Tibial artery (tissue), 4 donors: ENCODE measurements at places on chromosomes 3 and 15.
A peak's percentile ranks its signal among the peaks of the same experiment; 100 is the strongest.

GRCh38 chr3:42110631-42111030 is 19.5 kb downstream of the TRAK1 start:
- peak; percentile 31 for DNase-seq

GRCh38 chr15:27401471-27401870 is 430.5 kb downstream of the GABRG3 start:
- no peak for DNase-seq

- DNase-seq: no peak
Measured at GRCh38 chr15:93479715-93480114, 390.7 kb upstream of the RGMA start.

- no peak for DNase-seq
Measured at GRCh38 chr15:94736236-94736635, 504.9 kb downstream of the MCTP2 start.

- no peak for DNase-seq
Measured at GRCh38 chr15:43187544-43188155, 2.4 kb downstream of the CCNDBP1 start.

DNA sequence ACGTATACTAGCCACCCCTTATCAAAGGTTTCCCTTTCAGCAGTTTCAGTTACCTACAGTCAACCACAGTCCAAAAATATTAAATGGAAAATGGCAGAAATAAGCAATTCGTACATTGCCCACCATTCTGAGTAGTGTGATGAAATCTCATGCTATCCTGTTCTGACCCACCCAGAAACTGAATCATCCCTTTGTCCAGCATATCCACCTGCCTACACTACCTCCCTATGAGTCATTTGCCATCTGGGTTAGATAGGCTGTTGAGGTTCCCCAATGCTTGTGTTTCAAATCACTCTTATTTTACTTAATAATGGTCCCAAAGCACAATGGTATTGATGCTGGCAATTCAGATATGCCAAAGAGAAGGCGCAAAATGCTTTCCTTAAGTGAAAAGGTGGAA is 15.3 kb upstream of the PHC3 start:
- DNase-seq: no peak

DNA sequence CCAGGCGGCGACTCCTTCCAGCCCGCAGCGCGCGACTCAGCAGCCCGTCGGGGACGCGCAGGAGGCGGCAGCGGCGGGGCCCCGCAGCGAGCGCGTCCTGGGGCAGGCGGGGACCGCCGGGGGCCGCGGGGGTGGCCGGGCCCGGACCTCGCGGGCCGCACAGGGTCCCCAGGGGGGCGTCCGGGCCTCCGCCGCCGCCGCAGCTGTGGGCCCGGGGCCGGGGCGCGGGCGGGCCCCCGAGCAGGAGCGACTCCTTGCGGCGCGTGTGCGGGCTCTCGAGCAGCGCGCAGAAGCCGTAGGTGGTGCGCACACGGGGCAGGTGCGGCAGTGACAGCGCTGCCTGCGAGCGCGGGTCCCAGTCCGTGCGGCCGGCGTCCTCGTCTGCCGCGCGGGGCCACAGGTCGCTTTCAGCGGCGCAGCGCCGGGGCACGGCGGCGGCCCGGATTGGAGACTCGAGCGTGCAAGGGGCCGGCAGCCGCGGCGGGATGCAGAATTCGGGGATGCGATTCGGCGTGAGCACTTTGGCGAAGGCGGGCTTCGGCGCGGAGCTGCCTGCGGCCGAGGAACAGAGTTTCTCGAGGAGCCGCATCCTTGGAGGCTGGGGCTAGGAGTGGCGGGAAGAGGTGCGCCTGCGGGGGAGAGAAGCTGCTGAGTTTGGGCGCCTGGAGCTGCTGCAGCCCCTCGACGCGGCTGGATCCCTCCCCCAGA is 535 bp downstream of the C2CD4B start:
- no peak for DNase-seq

GRCh38 chr3:46981932-46982471 is 2.5 kb downstream of the NBEAL2 start:
- no peak for DNase-seq

DNA sequence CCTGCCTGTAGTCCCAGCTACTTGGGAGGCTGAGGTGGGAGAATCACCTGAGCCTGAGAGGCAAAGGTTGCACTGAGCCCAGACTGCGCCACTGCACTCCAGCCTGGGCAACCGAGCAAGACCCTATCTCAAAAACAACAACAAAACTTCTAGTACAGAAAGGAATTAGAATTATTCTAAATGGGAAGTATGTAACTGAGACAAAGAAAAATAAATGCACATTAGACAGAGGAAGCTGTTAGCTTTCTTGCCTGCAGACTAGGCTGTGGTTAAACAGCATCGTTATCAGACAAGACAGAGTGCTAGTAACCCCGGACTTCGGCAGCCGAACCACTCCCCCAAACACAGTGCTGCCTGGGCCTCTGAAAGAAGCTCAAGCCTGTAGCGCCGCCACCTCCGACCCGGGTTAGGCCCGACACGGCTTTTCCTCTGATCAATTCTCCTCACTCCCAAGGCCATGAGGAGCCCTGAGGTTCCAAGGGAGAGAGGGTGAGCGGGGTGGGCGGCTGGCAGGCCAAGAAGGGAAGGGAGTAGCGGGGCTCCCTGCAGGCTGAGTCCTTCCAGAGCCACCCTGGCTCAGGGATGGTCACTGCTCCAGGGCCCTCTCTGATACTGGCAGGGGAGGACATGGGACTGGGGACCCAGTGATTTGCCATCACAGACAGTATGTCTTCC is 44.8 kb upstream of the MUC4 start:
- no peak for DNase-seq

DNA sequence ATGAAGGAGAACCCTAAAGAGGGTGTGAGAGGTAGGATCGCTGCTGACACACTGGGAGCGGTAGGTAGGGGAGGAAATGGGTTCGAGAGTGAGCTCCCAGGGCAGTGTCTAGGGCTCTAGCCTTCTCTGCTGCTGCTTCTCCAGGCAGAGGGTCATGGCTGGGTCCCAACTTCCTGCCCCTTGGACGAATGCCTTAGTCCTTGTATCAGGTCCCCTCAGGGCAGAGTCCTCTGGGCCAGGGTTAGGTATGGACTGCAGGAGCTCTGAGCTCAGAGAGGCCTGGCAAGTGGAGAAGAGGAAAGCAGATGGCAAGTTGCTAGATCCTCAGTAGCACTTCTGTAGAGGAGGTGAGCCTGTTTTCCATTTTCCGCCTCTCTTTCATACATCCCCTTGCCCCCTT is 2.9 kb downstream of the CORO2B start:
- DNase-seq: no peak

GRCh38 chr15:45454814-45455213 is 67.7 kb downstream of the SLC30A4 start:
- DNase-seq: peak; percentile 44

- peak; percentile 83 for DNase-seq
Measured at GRCh38 chr3:182792901-182793662, at the start of gene ATP11B. Gene ATP11B, plus strand, starts transcription at chr3:182793504. Its CDS starts 256 bp downstream, at chr3:182793760.

GRCh38 chr3:157166115-157166514 is 6.2 kb upstream of the CCNL1 start:
- no peak for DNase-seq

- DNase-seq: no peak
Measured at GRCh38 chr15:98952381-98952803, 55.2 kb downstream of the PGPEP1L start.

- no peak for DNase-seq
Measured at GRCh38 chr15:46174122-46174521, 539.3 kb downstream of the SQOR start.

DNA sequence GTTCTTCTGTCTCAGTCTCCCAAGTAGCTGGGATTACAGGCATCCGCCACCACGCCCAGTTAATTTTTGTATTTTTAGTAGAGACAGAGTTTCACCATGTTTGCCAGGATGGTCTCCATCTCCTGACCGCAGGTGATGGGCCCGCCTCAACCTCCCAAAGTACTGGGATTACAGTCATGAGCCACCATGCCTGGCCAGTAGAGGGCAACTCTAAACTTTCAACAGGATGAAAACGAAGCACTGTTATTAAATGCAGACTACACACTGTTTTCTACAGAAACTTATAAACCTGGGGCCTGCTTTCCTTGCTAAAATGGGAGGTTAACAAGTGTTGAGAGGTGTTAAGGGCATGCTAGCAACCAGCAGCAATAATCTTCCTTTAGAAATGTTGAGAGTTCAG is 7.6 kb downstream of the ARPC4 start:
- no peak for DNase-seq

DNA sequence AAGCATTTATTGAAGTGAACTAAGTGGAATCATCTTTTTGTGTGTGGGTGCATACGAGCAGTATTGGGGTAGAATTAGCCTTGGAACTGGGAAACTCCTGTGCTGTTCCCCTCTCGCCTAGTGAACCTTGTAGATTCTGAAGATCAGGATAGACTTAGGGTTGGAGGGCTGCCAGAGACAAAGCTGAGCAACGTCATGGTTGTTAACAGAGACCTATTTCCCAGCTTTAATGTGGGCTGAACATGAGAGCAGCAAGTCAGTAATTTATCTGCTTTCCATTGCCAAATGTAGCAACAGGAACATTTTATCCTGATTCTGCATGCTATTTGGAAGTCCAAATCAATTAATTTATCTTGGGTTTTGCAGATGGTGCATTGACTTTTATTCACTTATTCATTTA is 246.6 kb downstream of the IL20RB start:
- no peak for DNase-seq

DNA sequence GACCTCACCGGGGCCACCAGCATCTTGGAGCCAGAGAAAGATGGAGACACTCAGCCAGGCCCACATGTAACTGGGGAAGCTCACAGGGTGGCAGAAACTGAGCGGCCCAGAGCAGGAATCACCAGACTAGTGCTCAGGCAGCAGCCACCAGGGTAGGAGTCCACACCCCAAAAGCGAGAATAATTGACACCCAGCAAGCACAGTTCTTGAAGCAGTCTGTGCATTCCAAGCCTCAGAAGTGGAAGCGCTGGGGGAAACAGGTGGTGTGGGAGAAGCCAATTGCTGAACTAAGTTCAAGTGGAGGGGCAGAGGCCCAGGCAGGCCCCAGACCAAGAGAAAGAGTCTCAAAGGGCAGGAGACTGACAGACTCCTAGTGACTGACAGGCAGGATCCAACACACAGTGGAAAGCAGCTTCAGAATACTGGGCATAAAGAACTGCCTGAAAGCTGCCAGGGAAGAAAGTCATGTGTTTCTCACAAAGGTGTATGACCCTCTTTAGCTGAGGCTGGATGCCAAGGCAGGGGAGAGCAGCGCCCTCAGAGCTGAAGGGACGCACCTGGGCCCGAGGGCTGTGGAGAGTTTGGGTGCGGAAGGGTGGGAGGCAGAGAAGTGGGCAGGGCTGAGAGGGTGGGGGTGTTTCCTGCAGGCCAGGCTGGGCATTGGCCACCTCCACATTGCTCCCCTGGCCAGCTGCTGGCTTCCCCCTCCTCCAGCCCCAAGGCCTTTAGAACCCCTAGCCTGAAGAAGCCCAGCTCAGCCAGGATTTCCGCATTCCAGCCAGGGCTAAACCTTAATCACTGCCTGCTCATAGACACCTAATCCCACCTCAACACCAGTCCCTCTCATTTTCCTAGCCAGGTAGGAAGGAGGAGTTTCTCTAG is 7.7 kb downstream of the NT5DC2 start:
- peak; percentile 64 for DNase-seq

- no peak for DNase-seq
Measured at GRCh38 chr3:49388289-49388820, 23.4 kb downstream of the RHOA start.

GRCh38 chr15:80266113-80266512 is 14.1 kb upstream of the CTXND1 start:
- DNase-seq: no peak

DNA sequence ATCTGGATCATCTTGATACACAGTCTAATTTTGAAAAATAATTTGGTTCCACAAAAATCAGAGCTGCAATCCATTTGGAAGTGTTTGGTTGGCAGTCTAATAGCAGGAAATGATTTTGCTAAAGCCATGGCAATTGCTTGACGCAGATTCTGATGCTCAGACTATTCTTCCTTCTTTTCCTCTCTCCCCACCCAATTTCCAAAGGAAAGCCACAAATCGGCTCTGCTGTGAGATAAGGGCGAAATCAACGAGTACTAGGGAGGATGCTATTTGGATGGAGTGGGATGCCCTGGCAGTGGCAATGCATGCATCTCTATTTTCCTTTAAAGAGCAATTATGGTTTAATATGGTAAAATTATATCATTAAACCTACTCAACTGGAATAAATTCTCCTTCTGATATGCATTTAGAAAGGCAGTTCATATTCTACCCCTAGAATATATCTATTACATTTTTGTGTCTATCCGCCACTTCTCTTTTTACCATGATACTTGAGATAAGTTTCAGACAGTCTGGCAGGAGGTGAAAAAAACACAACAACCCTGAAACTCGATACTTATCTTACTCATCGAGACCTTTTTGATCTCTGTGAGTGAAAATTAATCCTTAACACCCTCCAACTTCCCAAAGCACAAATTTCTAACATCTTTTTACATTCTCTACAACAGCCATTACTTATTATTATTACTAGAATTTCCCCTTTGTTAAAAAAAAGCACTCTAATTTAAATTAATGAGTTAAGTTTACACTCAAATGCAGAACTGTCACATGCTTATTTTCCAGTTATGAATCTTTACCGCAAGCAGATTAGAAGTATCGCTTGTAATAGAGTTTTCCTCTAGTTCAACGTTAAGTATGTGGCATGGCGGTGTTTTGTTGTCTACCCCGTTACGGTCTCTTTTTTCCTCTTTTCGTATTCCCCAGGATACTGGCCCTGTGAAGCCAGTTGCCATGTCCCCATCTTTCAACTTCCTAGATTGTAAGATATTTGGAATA is 433.3 kb downstream of the FOXP1 start:
- no peak for DNase-seq

DNA sequence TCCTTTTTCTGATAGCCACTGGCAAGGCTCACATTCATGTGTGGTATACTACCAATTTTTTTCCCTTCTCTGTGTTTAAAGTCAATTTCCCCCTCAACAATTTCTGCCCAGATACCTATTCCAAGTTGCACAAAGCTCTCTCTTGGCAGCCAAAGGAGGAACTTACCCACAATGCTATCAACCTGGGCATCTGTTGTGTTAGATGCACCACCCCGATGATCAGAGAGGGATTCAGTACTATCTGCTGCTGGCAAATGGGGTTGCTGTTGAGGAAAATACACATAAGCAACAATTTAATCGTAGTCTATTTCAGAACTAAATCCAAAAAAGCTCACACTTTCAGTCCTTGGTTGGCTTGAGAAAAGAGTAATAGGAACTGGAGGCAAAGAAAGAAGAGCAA is 46.1 kb downstream of the AAGAB start:
- no peak for DNase-seq

GRCh38 chr3:69189487-69189886 is 67.1 kb upstream of the LMOD3 start:
- DNase-seq: no peak

- DNase-seq: no peak
Measured at GRCh38 chr15:82625136-82625535, 22.0 kb downstream of the CPEB1 start.

DNA sequence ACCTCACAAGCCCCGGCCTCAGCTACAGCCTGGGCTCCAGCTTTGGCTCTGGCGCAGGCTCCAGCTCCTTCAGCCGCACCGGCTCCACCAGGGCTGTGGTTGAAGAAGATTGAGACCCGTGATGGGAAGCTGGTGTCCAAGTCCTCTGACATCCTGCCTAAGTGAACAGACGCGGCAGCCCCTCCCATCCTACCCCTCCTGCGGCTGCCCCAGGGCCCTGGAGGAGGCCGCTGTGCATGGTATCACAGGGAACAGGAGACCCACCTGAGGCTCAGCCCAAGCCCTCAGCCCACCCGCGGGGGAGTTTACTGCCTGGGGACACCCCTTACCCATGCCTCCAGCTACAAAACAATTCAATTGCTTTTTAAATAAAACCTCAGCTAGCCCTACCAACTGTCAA is 6.0 kb upstream of the LARP6 start:
- DNase-seq: no peak

- no peak for DNase-seq
Measured at GRCh38 chr3:152738656-152739055, 96.3 kb upstream of the P2RY1 start.

GRCh38 chr15:22240986-22241385 is 160.7 kb downstream of the OR4M2 start:
- DNase-seq: no peak
